ENCODE measurements at places on chromosomes 16 and 17.

GRCh38 chr16:12580809-12581208, 222.9 kb downstream of the CPPED1 start:
- DNase-seq, result no peak

DNA sequence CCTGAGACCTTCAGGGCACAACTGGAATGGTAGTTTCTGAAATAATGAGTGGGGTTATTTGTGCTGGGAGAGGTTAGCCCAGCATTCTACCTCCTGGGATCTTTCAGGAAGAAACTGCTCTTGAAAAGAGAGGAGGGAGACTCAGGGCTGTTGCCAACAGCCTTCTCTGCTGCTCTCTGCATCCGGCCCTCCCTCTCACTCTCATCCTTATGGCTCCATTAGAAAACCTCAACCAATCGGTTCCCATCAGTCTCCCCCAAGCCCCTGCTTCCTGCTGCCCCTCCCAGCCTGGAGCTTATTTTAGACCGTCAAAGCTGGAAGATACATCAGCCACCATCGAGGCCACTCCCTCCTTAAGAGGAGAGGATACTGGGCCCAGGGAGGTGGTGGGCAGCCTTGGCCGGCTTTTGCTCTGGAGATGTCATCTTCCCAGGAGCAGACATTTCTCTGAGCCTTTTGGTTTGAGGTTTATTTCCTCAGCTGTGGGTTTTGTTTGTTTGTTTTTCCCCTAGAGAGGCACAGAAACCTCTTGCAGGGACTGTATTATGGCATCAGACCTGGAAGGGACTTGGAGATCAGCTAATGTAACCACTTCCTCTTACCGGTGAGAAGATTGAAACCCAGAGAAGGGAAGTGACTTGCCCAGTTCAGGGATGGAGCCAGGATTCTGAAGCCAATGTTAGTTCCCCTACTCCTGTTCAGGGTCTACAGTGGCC, 2.7 kb downstream of the MPRIP start:
- DNase-seq, result peak; percentile 59

DNA sequence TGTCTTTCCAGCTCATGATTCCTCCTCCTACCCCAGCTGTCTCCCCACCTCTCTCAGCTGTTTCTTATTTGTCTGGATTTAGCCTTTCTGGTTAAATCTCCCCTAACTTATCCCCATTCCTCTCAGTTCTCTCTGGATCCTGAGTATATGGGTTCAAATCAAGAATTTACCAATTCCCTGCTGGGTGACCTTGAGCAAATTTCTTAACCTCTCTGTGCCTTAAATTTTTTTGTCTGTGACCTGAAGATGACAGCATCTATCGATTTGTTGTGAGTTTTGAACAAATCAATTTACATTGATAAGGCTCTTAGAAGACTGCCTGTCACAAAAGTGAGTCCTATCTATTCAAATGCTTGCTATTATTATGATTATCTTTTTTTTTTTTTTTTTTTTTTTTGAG, 2.0 kb upstream of the KCNG4 start:
- DNase-seq, result no peak

DNA sequence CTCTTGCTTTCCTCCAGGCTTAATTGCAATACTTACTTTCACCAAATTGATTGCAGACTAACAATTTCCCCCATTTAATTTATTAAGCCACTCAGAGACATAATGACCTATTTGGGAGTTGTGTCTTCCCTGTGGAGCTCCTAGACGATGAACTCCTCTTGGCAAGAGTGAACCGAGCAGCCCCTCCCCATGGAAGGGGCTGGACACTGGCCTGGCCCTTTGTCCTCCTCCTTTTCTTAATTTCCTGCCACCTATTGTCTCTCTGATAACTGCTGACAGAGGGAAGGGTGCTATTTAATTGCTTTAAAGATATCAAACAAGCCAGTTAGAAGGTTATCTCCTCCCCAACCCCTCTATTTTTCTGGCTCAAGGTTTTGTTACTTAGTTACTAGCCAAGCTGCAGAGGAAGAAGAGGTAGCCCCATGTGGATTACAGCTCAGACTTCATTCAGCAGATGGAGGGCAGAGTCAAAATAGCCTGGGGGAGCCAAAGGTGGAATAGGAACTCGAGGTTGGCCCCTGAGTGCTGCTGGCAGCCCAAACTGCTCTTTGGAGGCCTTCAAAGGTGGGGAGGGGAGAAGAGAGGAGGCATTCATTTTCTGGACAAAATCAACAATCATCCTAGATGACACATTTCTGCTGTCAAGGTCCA, 3.7 kb upstream of the SSTR2 start:
- DNase-seq, result no peak

DNA sequence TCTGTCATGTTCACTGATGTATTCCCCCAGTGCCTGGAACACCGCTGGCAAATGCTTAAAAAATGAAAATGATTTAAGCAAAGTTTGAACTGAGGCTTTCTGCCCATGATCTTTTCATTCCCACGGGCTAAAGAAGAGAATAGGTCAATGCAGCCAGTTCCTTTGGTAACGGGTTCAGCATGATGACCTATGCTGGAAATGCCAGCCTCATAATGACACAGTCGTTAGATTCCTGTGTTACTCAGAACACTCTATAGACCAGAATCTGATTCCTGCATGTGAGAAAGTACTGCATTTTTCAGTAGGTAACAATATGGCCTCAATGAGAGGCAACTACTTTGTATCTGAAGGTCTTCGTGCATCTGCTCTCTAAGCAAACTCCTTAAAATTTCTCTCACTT, 19.1 kb upstream of the LIMD2 start:
- no peak for DNase-seq

DNA sequence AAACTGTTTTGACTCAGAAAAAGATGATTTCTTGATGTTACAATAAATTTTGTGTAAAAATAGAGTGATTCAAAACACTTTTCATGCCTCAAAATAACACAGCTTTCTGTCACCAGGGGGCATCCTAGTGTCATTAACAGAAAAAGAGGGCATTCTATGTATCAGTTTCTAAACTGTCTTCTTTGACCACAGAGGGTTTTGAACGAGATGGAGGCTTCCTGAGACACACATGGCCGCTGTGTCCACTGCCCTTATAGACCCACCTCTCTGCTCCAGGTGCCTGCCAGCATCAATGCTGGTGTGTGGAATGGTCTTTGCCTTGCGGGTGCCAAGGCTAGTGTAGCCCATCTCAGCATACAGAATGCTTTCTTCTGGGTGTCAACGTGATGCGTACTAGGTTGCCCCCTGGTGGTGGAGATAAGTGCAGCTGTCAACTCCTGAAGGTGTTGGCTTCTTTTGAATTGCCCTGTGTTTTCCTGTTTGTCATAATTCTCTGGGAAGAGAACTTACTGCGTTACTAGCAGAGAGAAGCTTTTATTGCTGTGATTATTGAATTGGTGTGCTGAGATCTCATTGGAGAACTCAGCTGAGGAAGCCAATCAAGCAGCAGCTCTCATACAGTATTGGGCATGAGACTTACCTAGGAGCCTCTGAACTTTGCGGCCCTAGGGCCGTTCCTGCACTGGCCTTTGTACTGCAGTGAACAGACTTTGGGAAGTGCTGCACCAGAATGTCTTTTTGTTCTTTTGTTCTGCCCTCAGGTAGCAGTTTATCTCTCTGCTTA, 38.6 kb downstream of the USP10 start:
- DNase-seq, result peak; percentile 76

GRCh38 chr17:44598932-44599297, 41.6 kb downstream of the FZD2 start:
- no peak for DNase-seq

- no peak for DNase-seq
Observed at GRCh38 chr16:65938083-65938482, 428.4 kb upstream of the CDH5 start.

DNA sequence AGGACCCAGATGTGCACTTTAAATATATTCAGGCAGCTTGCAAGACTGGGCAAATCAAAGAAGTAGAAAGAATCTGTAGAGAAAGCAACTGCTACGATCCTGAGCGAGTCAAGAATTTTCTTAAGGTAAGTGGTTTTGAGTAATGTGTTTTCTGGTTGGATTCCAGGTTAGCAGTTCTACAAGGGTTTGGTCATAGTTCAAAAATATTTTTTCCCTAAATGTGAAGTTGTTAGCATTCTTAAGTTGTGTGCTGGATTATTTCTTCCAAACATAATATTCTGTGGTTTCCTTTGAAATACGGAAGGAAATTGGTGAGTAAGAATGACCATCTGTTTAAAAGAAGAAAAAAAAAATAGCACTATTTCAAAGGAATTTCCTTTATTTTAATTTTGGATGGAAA, 38.4 kb downstream of the PTRH2 start:
- DNase-seq, result no peak

DNA sequence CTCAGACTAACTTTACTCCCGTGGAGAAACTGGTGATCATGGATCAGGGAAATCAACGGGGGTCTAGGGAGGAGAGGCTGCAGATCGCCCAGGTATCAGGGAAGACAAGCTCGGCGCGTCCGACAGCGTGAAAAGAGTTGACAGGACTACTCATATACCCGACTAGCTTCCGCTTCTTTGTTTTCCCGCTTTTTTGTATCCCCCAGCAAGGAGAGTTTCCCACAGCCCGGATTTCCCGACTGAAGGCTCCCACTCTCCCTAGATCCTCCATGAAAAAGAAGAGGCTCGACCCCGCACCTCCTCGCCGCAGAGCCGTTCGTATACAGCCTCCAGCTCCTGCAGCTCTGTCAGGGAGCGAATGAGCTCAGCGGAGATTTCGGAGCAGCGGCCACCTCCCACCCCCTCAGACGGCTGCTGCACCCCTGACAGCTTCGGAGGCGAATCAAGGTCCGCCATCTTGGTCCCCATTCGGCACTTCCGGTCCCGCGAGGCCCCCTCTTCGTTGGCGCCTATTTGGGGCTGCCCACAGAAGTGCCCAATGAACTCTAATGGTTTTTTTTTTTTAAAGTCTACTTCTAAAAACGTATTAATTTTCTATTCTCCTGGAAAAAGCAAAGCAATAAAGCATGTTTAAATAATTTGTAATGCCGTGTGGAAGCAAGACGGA, at the start of gene COG4:
COG4 (minus strand) TSS at position 479 of the 667 bp plus-strand sequence; CDS start at position 468, 11 bp downstream.
- DNase-seq, result peak; percentile 90

DNA sequence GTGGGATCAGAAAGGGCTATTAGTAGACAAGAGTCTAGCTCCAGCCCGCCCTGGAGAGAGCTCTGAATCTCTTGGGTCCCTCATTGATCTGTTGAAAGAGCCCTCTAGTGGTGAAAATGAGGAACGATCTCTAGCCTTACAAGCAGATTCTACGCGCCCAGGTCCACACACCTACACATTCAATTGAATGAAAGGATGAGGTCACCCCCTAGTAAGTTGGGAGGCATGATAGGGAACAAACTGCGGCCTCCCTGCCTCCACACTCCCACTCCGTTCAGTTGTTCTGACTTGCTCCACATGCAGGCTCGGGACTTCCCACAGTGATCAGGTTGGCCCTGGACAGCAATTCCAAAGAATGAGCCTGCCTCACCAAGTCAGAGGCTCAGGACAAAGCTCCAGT, 2.9 kb upstream of the CACNG3 start:
- DNase-seq, result peak; percentile 75

GRCh38 chr16:66741950-66742808, 9.2 kb downstream of the DYNC1LI2 start:
- DNase-seq, result no peak

- no peak for DNase-seq
Observed at GRCh38 chr16:53224951-53225533, 170.3 kb downstream of the CHD9 start.
